NCI-H1436 (cell line): ENCODE measurements at places on chromosomes 7 and 10.

DNA sequence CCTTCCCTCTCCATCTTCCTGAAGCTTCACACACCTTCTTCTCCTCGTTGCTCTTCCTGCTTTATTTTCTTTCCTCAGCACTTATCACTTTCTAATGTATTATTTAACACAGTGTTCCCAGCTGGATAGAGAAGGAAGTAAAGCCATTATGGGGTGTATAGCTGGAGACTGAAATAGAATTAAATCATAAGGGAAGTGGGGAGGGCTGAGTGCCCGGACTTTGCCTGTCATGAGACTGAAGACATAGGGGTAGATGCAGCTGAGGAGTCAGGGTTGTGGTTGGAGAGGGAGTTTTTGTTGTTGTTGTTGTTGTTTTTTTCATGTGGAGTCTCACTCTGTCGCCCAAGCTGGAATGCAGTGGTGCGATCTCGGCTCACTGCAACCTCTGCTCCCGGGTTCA is 65.3 kb downstream of the GALNT11 start:
- no peak for DNase-seq

DNA sequence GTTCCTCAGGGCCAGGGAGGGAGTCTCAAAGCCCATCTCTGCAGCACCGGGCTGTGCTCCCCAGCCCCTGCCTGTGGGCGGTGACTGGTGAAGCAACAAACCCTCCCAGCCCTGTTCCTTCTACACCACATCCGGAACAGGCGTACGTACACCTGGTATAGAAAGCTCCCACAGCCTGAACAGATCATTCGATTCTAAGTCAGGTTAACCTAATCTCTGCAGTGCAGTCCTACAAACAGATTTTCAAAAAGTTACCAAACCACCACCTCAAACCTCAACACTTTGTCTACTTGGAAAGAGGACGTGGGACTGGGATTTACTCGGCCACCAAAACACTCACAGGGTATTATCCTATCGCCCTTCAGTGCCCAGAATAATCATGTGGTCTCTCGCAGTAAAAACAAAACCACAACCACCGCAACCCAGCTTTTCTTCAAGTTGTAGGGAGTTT is 238.4 kb downstream of the DIP2C start:
- DNase-seq, result no peak

DNA sequence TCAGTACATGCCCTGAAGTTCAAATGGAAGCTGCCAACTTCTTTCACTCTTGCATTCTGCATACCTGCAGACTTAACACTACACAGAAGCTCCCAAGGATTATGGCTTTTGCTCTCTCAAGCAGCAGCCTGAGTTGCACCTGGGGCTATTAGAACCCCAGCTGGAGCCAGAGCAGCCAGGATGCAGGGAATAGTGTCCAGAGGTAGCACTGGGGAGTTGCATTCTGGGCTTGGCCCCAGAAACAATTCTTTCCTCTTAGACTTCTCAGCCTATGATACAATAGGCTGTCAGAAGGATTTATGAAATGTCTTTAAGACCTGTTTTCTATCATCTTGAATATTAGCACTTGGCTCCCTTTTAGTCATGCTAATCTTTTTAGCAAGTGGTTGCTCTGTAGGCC is 886.7 kb upstream of the GHITM start:
- DNase-seq, result no peak

DNA sequence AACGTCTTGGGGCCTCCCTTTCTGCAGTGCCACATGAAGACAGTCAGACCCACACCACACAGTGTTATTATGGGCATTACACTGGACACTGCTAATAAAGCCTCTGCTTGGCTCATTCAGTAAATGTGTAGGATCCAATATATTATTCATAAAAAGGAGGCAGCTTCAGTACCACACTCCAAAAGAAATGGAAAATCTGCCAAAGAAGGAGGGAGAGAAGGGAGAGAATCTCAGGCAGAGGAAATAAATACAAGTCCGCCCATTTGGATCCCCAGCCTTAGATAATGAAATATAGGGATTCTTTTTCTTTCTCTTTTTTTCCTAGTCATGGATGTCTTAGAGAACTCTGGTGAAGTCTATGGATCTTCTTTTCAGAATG is 162.2 kb downstream of the ELMO1 start:
- DNase-seq, result no peak

- no peak for DNase-seq
Observed at GRCh38 chr10:84521468-84521867, 193.1 kb downstream of the CCSER2 start.
